Fibroblast of lung (primary cell): ENCODE measurements at places on chromosomes 3 and 15.
A peak's percentile ranks its signal among the peaks of the same experiment; 100 is the strongest.

DNA sequence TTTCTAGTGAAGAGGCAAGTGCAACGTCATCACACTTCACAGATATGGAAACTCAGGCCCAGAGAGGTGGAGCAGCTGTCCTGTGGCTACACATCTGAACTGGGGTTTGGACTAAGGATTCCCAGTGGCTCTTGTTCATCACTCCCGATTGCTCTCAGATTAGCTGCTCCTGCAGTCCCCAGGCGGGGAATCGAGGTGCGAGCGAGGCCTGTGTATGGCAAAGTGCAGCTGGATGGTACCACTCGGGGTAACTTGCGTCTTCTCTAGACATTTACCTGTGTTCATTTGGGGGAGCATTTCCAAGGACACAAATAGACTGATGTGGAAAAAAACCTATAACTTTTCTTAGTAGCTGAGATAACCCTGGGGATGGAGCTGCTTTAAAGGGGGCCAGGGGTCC is 45.9 kb upstream of the TRPM1 start:
- H3K4me3 ChIP-seq = no peak overlapping the region
- no peak for DNase-seq
- peaks cover 6% of the 10 kb centered on the region for H3K27me3 ChIP-seq

GRCh38 chr15:90690585-90690984 is 26.6 kb upstream of the BLM start:
- H3K27ac ChIP-seq = no peak overlapping the region
- no peaks in the 10 kb centered on the region for H3K4me1 ChIP-seq
- DNase-seq = peak; percentile 4
- H3K4me3 ChIP-seq = no peak overlapping the region
- no peaks in the 10 kb centered on the region for H3K36me3 ChIP-seq

DNA sequence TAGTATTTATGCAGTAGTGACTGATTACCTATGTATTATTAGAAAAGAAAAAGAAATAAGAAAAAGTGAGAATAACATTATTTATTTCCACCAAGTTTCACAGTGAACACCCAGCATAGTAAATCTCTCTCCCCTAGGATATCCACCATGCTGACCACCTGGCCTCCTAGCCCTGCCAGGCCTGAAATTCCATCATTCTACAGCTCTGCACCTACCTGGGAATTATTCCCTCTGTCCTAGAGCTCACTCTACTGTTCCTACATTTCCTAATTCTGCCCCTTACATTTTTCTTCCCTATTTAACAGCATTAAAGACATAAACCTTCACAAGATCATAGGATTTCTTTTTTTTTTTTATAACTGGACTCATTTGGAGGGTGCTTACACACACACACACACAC is 525.3 kb upstream of the PPP2R3A start:
- DNase-seq = no peak
- H3K4me3 ChIP-seq = no peak overlapping the region
- H3K27ac ChIP-seq = no peak overlapping the region
- no peaks in the 10 kb centered on the region for H3K27me3 ChIP-seq
- H3K4me1 ChIP-seq = no peaks in the 10 kb centered on the region
- no peaks in the 10 kb centered on the region for H3K36me3 ChIP-seq

DNA sequence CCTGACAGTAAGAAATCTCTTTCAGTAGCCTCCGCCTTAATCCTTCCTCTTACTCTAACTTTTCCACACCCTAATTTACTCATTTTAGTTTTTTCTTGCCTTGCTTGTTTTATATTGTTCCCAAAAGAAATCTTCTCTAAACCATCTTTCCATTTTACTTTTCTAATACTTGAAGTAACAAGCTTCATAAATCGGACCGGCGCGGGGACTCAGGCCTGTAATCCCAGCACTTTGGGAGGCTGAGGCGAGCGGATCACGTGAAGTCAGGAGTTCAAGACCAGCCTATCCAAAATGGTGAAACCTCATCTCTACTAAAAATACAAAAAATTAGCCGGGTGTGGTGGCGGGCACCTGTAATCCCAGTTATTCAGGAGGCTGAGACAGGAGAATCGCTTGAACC is 17.3 kb downstream of the ZNF148 start:
- H3K36me3 ChIP-seq = peaks cover 1% of the 10 kb centered on the region
- peaks cover 2% of the 10 kb centered on the region for H3K4me1 ChIP-seq
- DNase-seq = no peak
- H3K27ac ChIP-seq = no peak overlapping the region

GRCh38 chr3:40718209-40718608 is 193.4 kb downstream of the ZNF621 start:
- H3K36me3 ChIP-seq = no peaks in the 10 kb centered on the region
- no peak for DNase-seq
- no peaks in the 10 kb centered on the region for H3K27me3 ChIP-seq
- H3K4me3 ChIP-seq = no peak overlapping the region
- H3K27ac ChIP-seq = no peak overlapping the region
- no peaks in the 10 kb centered on the region for H3K4me1 ChIP-seq

DNA sequence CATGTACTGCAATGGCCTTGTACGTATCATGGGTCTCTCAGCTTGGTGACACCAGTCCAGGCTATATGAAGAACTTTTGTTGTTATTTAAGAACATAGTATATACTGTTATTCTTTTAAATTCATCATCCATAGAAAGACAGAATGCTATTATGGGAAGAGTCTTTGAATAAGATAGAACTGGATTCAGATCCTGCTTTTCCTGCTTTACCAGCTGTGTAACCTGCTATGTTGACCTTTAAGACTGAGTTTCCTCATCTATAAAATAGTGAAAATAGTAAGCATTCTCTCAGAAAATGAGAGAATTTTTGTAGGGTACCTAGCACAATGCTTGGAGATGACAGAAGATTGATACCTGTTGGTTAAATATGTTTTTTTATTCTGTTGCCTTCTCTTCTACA is 204.1 kb upstream of the TBL1XR1 start:
- no peaks in the 10 kb centered on the region for H3K36me3 ChIP-seq
- no peak overlapping the region for H3K27ac ChIP-seq
- H3K4me3 ChIP-seq = no peak overlapping the region

DNA sequence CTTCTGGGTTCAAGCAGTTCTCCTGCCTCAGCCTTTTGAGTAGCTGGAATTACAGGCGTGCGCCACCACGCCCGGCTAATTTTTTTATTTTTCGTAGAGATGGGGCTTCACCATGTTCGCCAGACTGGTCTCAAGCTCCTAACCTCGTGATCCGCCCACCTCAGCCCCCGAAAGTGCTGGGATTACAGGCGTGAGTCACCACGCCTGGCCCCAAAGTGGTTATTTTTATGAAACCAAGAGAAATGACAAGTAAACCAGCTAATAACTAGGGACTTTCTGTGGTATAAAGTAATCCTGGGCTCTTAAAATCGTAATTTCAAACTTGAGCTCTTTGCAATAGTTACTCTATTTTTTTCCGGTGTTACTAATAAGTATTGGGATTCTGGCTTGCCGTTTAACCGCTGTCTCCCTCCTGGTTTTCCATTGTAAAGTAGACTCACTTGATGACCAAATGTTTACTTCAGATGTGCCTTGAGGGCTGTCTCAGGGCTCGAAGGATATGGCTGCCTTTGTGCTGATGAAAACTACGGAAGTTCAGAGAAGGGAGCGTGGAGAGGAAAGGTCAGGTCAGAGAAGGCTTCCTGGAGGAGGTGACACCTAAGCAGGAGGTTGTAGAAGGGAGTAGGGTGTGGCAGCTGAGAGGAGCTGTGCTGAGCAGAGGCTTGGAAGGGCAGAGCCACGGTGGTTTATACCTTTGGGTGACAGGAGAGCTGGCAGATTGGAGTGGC is 4.2 kb downstream of the ZSCAN2 start:
- H3K36me3 ChIP-seq = no peaks in the 10 kb centered on the region
- H3K4me1 ChIP-seq = no peaks in the 10 kb centered on the region
- no peak overlapping the region for H3K4me3 ChIP-seq
- no peak overlapping the region for H3K27ac ChIP-seq

DNA sequence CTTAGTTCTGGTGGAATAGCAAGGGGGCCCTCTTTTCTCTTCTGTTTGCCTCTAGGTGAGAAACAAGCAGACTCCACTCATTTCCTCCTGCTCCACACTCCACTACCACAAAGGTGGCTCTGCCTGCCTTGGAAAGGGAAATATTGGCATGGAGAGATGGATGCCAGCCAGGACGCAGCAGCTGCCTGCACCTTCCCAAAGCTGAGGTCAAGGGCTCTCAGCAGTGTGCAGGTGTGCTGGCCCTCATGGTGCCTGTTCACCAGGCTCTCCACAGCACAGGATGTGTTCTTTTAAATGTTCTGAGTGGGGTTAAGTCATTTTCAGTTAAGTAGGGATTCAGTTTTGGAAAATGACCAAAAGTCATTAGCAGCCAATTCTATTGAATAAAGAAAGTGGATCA is 211.2 kb upstream of the STRIT1 start:
- H3K4me1 ChIP-seq = no peaks in the 10 kb centered on the region
- no peak for DNase-seq
- H3K27me3 ChIP-seq = no peaks in the 10 kb centered on the region
- no peaks in the 10 kb centered on the region for H3K36me3 ChIP-seq

DNA sequence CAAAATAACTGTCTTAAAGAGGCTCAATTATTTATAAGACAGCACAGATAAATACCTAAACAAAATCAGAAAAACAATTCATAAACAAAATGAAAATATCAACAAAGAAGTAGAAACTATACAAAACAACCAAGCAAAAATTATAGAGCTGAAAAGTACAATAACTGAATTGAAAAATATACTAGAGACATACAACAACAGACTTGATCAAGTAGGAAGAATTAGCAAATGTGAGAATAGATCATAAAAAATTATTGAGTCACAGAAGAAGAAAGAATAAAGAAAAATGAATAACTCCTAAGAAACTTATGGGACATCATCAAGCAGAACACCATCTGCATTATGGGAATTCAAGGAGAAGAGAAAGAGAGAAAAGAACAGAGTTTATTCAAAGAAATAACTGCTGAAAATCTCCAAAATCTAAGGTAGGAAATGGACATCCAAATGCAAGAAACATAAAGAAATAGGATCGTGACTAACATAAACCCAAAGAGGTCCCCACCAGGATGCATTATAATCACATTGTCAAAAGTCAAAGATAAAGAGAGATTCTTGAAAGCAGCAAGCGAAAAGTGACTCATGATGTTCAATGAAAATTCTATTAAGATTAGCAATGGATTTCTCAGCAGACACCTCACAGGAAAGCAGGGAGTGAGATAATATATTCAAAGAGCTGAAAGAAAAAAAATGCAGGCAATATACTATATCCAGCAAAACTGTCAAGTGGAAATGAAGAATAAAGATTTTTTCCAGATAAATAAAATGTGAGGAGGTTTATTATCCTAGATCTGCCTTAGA is 85.9 kb downstream of the DCLK3 start:
- H3K4me1 ChIP-seq = peaks cover 4% of the 10 kb centered on the region
- H3K27ac ChIP-seq = peak overlapping the region; percentile 68
- peak; percentile 42 for DNase-seq
- H3K36me3 ChIP-seq = no peaks in the 10 kb centered on the region
- H3K4me3 ChIP-seq = no peak overlapping the region

GRCh38 chr3:71048948-71049347 is 534.6 kb downstream of the FOXP1 start:
- no peak overlapping the region for H3K4me3 ChIP-seq
- H3K27ac ChIP-seq = peak overlapping the region; percentile 1
- H3K36me3 ChIP-seq = peaks cover 16% of the 10 kb centered on the region
- no peaks in the 10 kb centered on the region for H3K27me3 ChIP-seq
- H3K4me1 ChIP-seq = peaks cover 24% of the 10 kb centered on the region

DNA sequence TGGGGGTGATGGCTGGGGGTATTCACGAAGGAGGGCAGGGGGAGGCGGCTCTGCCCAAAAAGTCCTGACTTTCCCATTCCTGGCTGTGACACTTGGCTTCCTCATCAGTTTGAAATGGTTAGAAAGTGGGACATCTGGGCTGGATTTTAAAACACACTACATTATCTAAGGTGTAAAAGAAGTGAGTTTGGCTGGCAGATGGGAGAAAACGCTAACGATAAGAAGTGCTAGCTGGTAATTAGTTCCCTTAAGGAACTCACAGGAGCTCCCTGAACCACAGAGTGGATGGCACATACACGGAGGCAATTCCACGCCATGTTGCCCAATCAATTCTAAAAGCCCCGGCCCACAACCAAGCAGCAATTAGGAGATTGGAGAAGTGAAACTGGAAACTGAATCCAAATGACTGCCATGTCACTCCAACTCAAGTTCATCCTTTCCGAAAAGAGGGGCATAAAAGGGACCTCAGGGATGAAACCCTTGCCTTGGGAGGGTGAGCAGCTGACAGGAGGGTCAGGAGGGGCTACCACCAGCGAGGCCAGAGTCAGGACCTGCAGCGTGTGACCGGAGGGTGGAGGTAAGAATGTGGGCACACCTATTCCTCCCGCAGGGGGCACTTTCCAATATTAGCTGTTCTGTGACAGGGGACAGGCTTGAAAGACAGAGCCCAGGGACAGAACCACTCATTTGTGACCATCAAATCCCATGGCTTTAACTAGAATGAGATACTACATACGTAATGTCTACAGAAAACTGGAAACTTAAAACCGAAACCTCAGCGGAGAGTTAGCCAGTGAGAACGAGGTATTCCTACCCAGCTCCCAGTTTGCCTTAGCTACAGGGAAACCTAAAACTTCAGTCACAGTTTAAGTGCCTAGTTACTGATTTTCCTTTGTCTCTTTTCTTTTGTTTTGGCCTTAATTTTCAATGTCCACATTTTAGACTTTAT is 95.3 kb upstream of the OXTR start:
- no peak overlapping the region for H3K4me3 ChIP-seq
- no peak overlapping the region for H3K27ac ChIP-seq
- no peaks in the 10 kb centered on the region for H3K36me3 ChIP-seq
- H3K4me1 ChIP-seq = peaks cover 5% of the 10 kb centered on the region
- DNase-seq = no peak
- H3K27me3 ChIP-seq = no peaks in the 10 kb centered on the region

GRCh38 chr3:16122155-16122554 is 52.3 kb upstream of the GALNT15 start:
- DNase-seq = no peak
- no peak overlapping the region for H3K4me3 ChIP-seq
- H3K36me3 ChIP-seq = no peaks in the 10 kb centered on the region
- H3K4me1 ChIP-seq = peaks cover 19% of the 10 kb centered on the region
- H3K27me3 ChIP-seq = no peaks in the 10 kb centered on the region

DNA sequence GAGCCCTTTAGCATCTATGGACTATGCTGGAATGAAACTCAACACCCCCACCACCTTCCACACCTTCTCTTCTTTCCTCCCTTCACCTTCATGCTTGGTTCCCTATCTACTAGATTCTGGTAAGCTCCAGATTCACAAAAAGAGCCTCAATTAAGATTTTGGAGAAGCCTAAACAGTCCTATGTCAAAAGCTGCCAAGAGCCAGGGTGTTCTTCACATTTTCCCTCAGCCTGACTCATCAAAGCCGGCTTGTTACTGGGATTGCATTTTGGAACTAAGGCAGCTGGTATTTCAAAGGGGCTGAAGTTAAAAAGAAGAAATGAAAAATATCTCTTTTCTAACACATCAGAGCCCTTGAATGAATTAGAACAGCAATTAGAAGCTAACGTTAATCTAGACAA is 247.7 kb downstream of the MYRIP start:
- H3K4me3 ChIP-seq = no peak overlapping the region
- H3K27ac ChIP-seq = no peak overlapping the region
- H3K27me3 ChIP-seq = no peaks in the 10 kb centered on the region

- no peaks in the 10 kb centered on the region for H3K27me3 ChIP-seq
- DNase-seq = no peak
- H3K36me3 ChIP-seq = no peaks in the 10 kb centered on the region
- H3K4me3 ChIP-seq = no peak overlapping the region
Observed at GRCh38 chr15:75761446-75762356, 49.1 kb upstream of the CSPG4 start.
